ENCODE measurements at places on chromosomes 7 and 10.

DNA sequence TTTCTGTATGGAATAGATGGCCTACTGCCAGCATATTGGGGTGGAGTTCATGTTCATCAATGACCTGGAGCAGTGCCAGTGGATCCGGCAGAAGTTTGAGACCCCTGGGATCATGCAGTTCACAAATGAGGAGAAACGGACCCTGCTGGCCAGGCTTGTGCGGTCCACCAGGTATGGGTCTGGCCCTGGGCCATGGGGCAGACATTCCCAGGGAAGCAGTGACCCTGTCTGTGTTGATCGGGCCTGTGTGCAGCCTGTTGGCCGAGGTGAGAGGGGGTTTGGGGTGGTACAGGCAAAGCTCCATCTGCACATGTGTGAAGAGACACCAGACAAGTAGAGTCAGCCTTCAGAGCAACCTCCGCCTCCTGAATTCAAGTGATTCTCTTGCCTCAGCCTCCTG, 67.3 kb downstream of the OGDH start:
- no peak for DNase-seq

DNA sequence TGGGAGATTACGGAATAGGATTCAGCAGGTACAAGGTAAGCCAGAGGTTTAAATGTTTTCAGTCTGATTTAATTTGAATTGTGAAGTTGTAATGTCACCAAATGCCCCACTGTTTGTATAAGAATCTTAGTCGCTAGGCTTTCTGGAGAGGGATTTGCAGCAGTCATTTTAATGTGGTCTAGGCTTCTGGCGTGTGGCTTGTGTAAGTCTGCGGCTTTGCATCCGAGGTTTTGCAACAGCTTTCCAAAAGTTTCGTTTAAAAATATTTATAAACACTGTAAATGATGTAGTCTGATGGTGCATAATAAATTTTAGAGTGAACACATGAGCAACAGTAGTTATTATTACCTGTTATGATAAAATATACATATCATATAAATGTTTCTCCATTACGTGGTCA, 26.1 kb upstream of the BHLHA15 start:
- no peak for DNase-seq

DNA sequence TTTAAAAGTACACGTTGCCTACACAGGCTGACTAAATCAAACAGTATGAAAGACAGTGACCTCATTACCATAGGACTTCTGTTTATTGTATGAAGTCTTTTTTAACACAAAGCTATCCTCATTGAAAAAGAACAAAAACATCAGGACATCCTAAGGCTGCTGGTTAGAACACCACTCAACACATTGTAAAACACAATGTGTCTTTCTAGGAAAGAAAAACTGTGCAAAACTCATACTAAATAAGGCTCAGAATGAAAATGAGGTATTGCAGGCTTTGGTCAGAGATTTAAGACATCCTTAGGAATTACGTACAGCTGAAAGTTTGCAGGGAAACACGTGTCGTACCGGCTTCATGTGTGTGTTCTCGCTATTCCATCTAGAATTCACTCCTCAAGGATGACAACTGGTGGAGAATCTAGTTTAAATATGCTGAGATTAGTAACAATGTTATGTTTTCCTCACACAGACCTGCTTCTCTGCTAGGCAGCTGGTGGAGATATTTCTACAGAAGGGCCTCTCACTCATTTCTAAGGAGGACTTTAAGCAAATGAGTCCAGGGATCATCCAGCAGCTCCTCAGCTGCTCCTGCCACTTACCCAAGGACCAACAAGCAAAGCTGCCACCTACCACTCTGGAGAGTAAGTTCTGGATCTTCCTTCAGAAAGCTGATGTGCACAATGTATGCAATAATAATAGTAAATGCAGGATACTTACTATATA, 29.3 kb downstream of the SLC39A12 start:
- DNase-seq: no peak

GRCh38 chr10:30788307-30788706, 158.8 kb upstream of the LYZL2 start:
- DNase-seq: no peak

DNA sequence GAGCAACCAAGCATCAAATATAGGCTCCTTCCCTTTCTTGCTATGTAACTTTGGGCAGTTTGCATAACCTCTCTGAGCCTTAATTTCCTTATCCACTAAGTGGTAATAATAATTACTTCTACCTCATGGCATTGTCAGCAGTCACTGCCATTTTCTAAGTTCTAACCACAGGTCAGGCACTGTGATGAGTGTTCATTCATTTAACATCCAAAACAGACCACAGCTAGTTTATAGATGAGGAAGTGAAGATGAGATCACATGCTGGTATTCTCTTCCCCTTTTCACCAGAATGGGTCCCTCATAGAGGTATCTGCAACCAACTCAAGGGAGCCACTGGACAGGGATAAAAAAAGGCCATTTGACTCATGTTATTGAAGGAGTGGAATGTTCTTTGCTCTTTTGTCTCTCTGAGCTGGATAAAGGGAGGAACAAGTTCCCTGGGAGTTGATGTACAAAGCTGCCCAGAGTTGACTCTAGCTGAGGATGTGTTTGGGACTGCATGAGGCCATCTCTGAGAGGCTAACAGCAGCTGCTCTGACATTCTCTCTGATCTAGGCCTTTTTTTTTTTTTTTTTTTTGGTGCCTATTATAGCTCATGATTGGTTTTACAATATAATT, 65.0 kb downstream of the DNAJC12 start:
- DNase-seq: no peak

- DNase-seq: no peak
Observed at GRCh38 chr10:83522881-83523386, 616.4 kb upstream of the GHITM start.

Measured in stimulated activated CD4-positive, alpha-beta T cell treated with anti-CD3 and anti-CD28 coated beads, Interleukin-1b, Interleukin-23, amount 100 ng/mL, for 1 hour (primary cell).